ENCODE measurements at places on chromosomes 2 and 18. TPM values are rescaled to one million over a fixed set of nuclear protein-coding genes. Genes with fewer than 3 reads are reported as not detected.

DNA sequence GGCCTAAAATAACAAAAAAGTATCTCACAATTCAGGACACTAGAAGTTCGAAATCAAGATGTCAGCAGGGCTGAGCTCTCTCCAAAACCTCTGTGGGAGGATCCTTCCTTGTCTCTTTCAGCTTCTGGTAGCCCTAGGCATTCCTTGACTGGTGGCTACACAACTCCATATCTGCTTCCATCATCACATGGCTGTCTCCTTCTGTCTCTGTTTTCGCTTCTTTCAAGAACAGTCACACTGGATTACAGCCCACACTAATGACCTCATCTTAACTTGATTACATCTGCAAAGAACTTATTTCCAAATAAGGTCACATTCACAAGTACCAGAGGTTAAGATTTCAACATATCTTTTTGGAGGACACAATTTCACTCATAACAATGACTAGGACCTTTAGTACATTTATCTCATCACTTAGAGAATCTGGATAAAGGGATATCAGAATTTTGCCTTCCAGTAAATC, 275.2 kb downstream of the IRS1 start:
- no peak overlapping the region for H3K4me3 ChIP-seq
- no peak overlapping the region for H3K27ac ChIP-seq
- H3K4me1 ChIP-seq, result peaks cover 3% of the 10 kb centered on the region
- no peak for DNase-seq
- H3K36me3 ChIP-seq, result no peaks in the 10 kb centered on the region
- H3K27me3 ChIP-seq, result no peaks in the 10 kb centered on the region

DNA sequence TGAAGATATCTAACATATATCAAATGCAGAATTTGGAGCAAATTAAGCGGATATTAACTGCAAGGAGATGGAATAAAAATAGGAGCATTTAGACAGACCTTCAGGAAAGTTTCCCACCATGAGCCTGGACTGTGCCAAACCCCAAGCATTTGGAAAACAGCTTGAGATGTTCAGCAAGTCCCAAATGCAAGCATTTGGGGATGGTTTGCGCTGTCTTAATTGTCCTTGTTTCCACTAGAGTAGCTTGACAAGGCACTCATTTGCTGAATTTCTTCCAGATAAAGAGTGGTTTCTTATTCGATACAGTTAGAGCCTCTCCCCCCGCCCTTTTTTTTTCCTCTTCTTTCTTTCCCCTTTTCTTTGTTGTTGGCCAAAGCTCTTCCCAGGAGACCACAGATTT, 77.1 kb upstream of the CDC42EP3 start:
- no peaks in the 10 kb centered on the region for H3K27me3 ChIP-seq
- no peak overlapping the region for H3K27ac ChIP-seq
- no peak overlapping the region for H3K4me3 ChIP-seq
- DNase-seq, result no peak

RNF125 gene
- 1.8 TPM for total RNA-seq

TPO gene
- 0.31 TPM for total RNA-seq

Data from type B pancreatic cell (in vitro differentiated cells).